ENCODE measurements at places on chromosomes 5 and 9. TPM values are rescaled to one million over a fixed set of nuclear protein-coding genes. Genes with fewer than 3 reads are reported as not detected.

NLN gene
- 4.2 TPM for total RNA-seq

SLC4A9 gene
- not detected for total RNA-seq

GFPT2 gene
- 20.4 TPM for total RNA-seq

GRCh38 chr9:21367957-21368356 is at the start of gene IFNA13:
IFNA13 (minus strand) TSS chr9:21368057; CDS start chr9:21368010, 47 bp downstream.
- no peak for DNase-seq

GRCh38 chr5:53080271-53080670 is 29.3 kb downstream of the MOCS2 start:
- no peak for DNase-seq

- DNase-seq, result no peak
These were observed 18.1 kb downstream of the PDLIM4 start for GRCh38 chr5:132275367-132276220.

GRCh38 chr9:124267271-124267807 is 9.6 kb downstream of the NEK6 start:
- DNase-seq, result peak; percentile 84

GRCh38 chr5:140344683-140345423 is 1.6 kb downstream of the HBEGF start:
- no peak for DNase-seq

DNA sequence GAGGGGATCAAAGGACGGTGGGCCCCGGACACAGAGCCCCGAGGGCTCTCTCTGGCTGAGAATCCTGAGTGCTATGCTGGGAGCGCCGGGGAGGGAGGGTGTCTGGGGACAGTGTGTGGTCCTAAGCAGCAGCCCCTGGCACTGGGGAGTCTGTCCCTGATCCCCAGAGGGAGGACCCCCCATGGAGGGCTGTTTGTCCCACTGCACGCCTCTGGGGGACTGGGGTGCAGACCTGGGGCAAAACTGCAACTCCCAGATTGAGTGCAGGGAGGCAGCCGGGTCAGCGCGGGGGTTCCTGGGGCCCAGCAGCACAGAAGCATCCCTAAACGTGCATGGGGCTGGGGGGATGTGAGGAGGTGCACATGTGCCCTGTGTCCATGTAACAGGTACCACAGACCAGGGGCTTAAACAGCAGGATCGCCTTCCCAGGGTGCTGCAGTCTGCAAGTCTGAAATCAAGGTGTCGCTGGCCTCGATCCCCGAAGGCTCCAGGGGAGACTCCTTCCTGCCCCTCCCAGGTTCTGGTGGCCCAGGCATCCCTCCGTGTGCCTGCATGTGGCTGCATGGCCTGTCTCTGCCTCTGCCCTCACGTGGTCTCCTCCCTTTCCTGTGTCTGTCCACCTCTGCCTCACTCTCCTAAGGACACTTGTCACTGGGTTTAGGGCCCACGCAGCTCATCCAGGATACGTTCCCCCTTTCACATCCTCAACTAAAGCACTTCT is 35.9 kb upstream of the IRX4 start:
- peak; percentile 57 for DNase-seq

- DNase-seq, result no peak
These were observed 43.6 kb downstream of the SEMA5A start for GRCh38 chr5:9502050-9502834.

GRCh38 chr9:136950656-136951276 is 1.3 kb upstream of the LCN12 start:
- no peak for DNase-seq

GRCh38 chr5:153352685-153353219 is 137.7 kb upstream of the GRIA1 start:
- no peak for DNase-seq

- DNase-seq, result no peak
These were observed 236.2 kb upstream of the RASEF start for GRCh38 chr9:83299094-83299493.

DNA sequence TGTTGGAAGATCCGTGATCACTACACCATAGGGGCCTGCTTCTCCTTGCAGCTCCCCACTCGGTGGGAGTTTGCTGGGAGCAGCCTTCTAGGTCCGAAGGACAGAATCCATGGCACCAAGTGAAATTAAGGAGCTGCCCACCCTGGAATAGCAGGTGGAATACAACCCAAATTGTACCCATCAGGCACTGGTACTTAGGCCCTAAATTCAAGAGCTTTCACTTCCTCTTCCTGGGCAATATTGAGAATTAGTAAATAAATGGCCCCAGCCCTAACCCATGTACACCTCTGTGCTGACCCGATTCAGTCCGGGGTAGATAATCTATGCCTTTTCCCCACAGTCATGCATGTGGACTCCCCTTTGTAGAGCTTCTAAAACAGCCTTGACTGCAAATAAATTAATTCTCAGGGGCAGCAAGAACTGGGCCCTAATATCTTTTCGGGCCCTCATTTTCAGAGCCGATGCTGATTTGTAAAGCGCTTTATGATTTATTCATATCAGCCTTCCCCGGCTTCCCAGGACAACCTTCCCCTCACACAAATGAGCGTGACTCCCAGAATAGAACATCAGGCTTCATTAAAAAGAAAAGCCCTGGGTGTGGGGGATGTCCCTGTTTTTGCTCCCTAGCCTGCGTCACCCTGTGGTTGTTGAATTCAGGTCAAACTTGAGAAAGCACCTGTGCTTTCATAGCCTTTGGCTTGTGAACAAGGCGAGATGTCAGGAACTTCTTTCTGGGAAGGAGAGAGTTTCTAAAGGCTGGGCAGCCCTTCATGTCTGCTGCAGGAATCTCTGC is 126.1 kb upstream of the TBC1D2 start:
- DNase-seq, result no peak

DNA sequence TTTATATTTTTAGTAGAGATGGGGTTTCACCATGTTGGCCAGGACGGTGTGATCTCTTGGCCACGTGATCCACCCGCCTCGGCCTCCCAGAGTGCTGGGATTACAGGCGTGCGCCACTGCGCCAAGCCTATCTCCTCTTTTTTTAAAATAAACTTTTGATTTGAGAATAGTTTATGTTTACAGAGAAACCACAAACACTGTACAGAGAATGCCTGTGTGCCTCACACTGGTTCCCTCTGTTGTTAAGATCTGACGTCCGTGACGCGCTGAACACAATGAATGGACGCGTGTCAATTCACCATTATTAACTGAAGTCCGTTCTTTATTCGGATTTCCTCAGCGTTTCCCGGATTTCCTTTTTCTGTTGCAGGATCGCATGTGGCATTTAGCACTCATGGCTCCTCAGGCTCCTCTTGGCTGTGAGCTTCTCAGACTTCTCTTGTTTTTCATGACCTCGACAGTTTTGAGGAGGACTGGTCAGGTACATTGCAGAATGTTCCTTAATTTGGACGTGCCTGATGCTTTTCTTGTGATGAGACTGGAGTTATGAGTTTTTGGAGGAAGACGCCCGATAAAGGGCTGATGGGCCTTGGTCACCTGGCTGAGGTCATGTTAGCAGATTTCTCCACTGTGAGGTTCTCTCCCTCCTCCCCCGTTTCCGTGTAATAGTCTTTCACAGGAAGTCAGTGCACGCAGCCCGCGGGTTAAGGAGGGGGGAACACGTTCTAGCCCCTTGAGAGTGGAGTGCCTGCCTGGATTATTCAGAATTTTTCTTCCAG is 69.6 kb downstream of the ANKRD33B start:
- no peak for DNase-seq

GRCh38 chr5:159953609-159954008 is 37.3 kb downstream of the ADRA1B start:
- DNase-seq, result no peak

DNA sequence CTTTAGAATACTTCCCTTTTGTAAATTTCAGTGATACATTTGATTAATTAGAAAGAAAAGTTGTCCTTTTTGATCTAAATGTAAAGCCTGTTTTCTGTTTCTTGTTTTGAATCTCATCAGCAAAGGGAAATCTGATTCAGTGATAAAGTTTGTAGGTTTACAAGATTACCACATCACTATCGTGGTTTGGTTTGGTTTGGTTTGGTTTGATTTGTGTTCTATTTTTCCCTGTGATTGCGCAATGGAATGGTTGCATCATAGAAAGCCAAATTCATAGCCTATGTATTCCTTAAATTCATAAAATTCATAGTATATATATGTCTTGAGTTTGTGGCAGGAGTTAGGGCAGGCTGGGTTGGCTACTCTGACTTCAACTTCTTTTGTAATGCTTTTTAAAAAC is 15.2 kb downstream of the SRFBP1 start:
- DNase-seq, result no peak

Data from upper lobe of left lung (tissue), 6 donors.